ENCODE measurements at places on chromosomes 3 and 15. TPM values are rescaled to one million over a fixed set of nuclear protein-coding genes. Genes with fewer than 3 reads are reported as not detected.

GRCh38 chr15:79970181-79970580, 815 bp downstream of the BCL2A1 start:
- peak overlapping the region; percentile 96 for H3K27ac ChIP-seq
- H3K36me3 ChIP-seq: peaks cover 44% of the 10 kb centered on the region
- peak overlapping the region; percentile 98 for H3K4me3 ChIP-seq
- peaks cover 52% of the 10 kb centered on the region for H3K4me1 ChIP-seq

- no peaks in the 10 kb centered on the region for H3K27me3 ChIP-seq
- H3K36me3 ChIP-seq: peaks cover 4% of the 10 kb centered on the region
- H3K27ac ChIP-seq: no peak overlapping the region
- no peak for DNase-seq
- H3K4me1 ChIP-seq: peaks cover 9% of the 10 kb centered on the region
- no peak overlapping the region for H3K4me3 ChIP-seq
These were observed 223.2 kb downstream of the ADAMTS17 start for GRCh38 chr15:100118546-100118945.

The CYP8B1 gene
- total RNA-seq: not detected

GRCh38 chr15:91099616-91099994, 452 bp upstream of the SV2B start:
- H3K36me3 ChIP-seq: no peaks in the 10 kb centered on the region
- H3K27ac ChIP-seq: no peak overlapping the region
- DNase-seq: peak; percentile 11
- H3K4me1 ChIP-seq: peaks cover 17% of the 10 kb centered on the region
- peaks cover 79% of the 10 kb centered on the region for H3K27me3 ChIP-seq

DNA sequence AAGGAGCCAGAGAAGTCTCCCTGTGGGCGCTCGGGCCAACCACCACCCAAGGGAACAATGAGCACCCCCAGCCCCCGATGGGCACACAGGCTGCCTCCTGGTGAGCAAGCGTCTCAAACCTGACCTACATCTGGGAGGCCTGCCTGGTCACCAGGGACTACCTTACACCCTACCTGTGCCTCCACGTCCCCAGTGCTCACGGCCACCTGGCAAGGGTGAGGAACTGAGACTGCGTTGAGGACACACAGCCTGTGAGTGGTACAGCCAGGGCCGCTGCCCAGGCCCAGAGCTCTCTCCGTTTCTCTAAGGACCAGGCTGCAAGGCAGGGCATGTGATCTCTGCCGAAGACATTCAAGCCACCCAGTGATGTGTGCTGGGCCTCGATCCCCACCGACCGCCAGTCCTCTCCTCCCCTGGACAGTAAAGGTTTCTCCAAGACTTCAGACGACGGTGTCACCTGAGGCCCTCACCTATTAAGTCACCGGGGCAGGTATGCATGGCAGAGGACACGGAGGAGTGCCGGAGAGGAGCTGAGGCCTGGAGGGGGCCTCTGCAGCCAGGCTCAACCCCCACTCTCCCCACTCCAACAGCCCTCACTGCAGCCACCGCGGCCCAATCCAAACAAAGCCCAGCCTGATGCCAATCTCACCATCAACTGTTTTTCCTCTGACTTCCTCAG, 2.8 kb downstream of the GOLGA8A start:
- peaks cover 28% of the 10 kb centered on the region for H3K4me1 ChIP-seq
- peaks cover under 1% of the 10 kb centered on the region for H3K27me3 ChIP-seq
- no peak for DNase-seq
- peaks cover 57% of the 10 kb centered on the region for H3K36me3 ChIP-seq

DNA sequence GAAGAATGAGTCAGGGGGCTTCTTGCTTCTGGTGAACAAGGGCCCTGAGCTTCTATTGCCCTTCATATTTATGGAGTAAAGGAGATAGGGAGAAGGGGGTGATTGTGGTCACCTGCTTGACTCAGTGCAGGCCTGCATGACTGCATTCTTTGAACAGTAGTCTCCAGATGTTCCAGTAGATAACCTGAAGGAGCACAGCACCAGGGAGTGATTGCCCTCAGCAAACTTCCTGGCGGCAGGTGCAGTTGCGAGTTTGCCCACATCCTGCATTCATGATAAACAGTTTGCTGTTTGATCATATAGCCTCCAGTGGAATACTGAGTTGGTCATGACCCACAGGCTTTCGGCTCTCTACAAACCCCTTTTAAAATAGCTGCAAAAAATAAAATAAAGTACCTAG, 1632.7 kb downstream of the OTOL1 start:
- no peak overlapping the region for H3K27ac ChIP-seq
- H3K4me3 ChIP-seq: no peak overlapping the region
- H3K27me3 ChIP-seq: no peaks in the 10 kb centered on the region
- H3K36me3 ChIP-seq: no peaks in the 10 kb centered on the region
- no peaks in the 10 kb centered on the region for H3K4me1 ChIP-seq

The GOLIM4 gene
- 17.2 TPM for total RNA-seq

- H3K4me1 ChIP-seq: peaks cover 33% of the 10 kb centered on the region
- peak overlapping the region; percentile 83 for H3K27ac ChIP-seq
- peaks cover 4% of the 10 kb centered on the region for H3K27me3 ChIP-seq
- peak overlapping the region; percentile 93 for H3K4me3 ChIP-seq
These were observed 1.4 kb downstream of the FYTTD1 start for GRCh38 chr3:197750858-197751737.

GRCh38 chr3:140056047-140056446, 121.1 kb downstream of the CLSTN2 start:
- no peaks in the 10 kb centered on the region for H3K27me3 ChIP-seq
- H3K36me3 ChIP-seq: no peaks in the 10 kb centered on the region
- no peaks in the 10 kb centered on the region for H3K4me1 ChIP-seq

GRCh38 chr3:173676094-173676493, 278.6 kb downstream of the NLGN1 start:
- no peaks in the 10 kb centered on the region for H3K27me3 ChIP-seq
- H3K4me3 ChIP-seq: no peak overlapping the region
- H3K27ac ChIP-seq: no peak overlapping the region

DNA sequence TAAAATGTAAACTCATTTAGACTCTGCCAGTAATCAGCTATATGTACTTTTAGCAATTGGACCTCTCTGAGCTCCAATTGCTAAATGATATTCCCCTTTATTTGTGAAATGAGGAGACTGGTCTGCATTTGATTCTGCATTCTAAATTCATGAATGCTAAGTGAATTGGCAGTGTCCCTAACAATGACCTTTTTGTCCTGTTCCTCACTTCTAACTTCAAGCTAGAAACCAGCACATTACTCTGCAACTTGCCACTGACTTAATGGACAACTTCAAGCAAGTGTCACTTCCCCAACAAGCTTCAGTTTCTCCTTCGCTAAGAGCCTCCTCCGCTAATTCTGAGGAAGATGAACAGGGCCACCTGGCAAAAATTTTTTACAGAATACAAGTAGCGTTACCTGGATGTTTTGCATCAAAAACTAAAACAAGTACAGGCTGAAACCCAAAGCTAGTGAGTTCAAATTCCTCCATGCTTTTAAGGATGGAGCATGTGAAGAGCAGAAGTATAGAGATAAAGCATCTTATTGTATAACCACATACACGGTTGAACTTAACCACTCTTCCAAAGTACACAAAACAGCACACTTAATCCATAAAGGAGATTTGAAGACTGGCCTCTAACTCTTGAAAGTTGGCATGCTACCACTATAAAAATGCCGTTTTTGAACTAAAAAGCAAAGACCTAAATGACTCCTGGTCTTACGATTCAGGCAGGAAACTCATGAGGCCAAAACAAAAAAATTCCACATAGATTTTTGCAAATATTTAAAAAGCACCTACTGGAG, 207.6 kb downstream of the MAGI1 start:
- no peak overlapping the region for H3K27ac ChIP-seq
- no peaks in the 10 kb centered on the region for H3K36me3 ChIP-seq
- DNase-seq: no peak
- no peak overlapping the region for H3K4me3 ChIP-seq
- H3K27me3 ChIP-seq: no peaks in the 10 kb centered on the region
- no peaks in the 10 kb centered on the region for H3K4me1 ChIP-seq

GRCh38 chr15:77836121-77836692, 203.5 kb upstream of the LINGO1 start:
- no peaks in the 10 kb centered on the region for H3K36me3 ChIP-seq
- no peak for DNase-seq
- no peak overlapping the region for H3K27ac ChIP-seq
- no peaks in the 10 kb centered on the region for H3K4me1 ChIP-seq
- H3K4me3 ChIP-seq: no peak overlapping the region

DNA sequence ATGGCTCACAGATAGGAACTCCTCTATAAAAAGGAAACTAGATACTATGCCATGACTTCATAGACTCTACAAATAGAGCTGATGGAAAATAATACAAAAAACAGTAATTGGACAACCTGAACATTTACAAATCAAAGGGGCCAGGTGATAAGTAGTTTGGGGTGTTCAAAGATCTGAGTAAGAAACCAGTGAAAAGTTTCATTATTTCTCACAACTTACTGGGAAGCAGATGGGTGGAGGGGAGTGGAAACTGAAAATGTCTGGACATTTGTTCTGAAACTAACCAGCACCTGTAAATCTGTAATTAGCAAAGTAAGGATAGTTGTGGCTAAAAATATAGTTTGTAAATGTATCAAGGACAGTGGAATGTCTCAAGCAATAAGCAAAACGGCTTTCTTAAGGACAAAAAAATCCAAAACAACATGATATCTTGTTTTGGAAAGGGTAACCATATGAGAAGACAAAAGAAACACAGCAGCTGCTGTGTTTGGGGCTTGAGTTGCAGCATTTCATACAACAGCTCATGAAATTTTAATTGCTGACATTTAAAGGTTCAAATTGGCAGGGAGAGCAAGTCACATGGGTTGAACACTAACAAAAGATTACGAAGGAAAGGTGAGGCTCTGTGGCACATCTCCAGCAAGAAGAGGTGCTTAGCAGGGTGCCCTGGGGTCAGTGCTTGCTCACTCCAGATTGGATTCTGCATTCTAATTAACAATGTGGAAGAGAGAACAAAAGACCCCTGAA, 26.8 kb upstream of the THBS1 start:
- peaks cover 12% of the 10 kb centered on the region for H3K4me1 ChIP-seq
- H3K36me3 ChIP-seq: no peaks in the 10 kb centered on the region
- no peak for DNase-seq
- peaks cover 2% of the 10 kb centered on the region for H3K27me3 ChIP-seq
- no peak overlapping the region for H3K27ac ChIP-seq
- H3K4me3 ChIP-seq: no peak overlapping the region

DNA sequence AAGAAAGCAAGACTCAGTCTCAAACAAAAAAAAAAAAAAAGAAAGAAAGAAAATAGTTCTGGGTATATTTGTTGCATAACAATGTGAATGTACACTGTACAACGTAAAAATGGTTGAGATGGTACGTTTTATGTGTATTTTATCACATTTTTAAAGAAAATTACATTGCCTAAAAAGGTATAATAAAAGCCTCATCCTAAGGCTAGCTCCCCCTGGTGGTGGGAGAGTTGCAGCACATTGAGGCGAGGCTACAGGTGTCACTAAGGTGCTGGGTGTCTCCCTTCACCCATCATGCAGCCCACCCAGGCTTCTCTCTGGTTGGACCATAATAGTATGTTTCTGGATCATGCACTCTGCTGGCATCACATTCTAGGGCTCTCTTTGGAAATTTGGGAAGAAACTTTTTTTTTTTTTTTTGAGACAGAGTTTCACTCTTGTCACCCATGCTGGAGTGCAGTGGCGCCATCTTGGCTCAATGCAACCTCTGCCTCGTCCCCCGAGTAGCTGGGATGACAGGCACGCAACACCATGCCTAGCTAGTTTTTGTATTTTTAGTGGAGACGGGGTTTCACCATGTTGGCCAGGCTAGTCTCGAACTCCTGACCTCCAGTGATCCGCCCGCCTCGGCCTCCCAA, 12.4 kb upstream of the RAB11A start:
- no peak overlapping the region for H3K4me3 ChIP-seq
- H3K4me1 ChIP-seq: peaks cover 7% of the 10 kb centered on the region
- H3K27ac ChIP-seq: no peak overlapping the region
- peak; percentile 68 for DNase-seq
- H3K36me3 ChIP-seq: no peaks in the 10 kb centered on the region
- peaks cover 8% of the 10 kb centered on the region for H3K27me3 ChIP-seq
